AG04449 (cell line): ENCODE measurements at places on chromosomes 2 and 18.

- DNase-seq, result no peak
Observed at GRCh38 chr18:79389689-79390088, 6.0 kb upstream of the NFATC1 start.

DNA sequence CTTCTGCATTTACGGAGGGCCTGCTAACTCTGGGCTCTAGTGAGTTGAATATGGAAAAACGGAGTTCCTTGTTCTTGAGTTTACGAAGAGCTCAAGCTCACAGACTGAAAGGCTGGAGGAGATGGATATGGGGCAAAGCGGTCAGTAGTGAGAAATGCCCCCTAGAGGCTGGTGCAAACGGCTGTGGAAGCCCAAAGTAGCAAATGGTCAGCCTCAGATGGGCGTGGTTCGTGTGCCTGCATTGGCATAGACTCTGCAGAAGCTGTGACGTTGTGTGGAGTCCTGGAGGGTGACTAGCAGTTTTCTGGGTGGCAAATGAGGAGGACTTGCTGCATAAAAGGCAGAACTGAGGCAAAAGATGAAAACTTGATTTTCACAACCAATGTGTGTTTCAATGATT lies 93.6 kb upstream of the TWIST2 start:
- no peak for DNase-seq

DNA sequence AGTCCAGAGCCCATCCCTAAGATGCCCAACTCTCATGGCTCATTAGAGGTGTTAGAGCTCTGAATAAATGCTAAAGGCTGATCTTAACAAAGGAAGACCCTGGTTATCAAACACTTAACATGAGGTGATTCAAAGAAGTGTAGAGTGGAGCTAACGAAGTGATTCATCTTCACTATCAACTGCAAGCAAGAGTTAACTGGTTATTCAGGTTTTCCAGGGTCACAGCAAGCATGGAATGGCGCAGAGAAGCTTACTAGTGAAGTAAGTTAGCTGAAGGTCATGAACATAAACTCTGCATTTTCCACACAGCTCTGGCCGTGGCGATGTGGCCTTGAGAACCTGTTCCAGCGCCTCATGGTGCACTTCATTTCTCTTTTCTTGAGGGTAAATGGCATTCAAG lies 17.0 kb downstream of the RND3 start:
- no peak for DNase-seq

GRCh38 chr2:214261683-214262082 lies 149.2 kb upstream of the VWC2L start:
- no peak for DNase-seq

GRCh38 chr2:230814616-230815015 lies 50.1 kb upstream of the ITM2C start:
- no peak for DNase-seq

DNA sequence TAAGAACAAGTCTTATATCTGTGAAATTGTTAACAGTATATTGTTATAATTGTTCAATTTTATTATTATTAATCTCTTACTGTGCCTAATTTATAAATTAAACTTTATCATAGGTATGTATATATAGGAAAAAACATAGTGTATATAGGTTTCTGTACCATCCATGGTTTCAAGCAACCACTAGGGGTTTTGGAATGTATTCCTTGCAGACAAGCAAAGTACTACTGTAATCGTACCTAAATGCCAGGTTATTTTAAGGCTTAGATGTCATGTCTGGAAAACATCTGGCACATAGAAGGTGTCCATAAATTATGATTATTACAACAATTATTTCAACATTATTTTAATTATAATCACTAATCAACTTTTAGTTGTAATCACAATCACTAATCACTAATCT lies 8.4 kb downstream of the ITSN2 start:
- no peak for DNase-seq

DNA sequence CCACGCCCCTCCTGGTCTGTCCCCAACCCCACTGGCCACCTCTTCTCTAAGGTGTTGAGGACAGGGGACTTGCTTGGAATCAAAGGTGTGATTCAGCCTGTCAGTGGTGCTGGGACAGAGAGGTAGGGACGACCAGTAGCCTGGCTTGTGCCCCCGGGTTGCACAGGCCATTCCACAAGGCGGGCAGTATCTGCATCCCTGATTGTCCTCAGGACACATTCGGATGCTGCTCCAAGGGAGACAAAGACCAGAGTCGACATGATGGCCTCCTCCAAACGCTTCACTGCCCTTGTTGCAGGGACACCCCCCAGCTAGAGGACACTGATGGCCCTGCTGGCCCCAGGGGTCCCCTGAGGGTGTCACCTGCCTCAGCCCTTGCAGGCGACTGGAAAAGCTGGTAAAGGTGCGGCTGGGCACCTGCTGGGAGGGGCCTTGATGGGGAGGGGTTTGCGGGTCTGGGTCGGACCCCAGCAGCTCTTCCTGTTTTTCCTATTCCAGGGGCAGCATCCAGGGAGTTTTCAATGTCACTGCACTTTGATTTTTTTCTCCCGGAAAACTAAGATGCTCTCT lies 98.0 kb downstream of the PTGR3 start:
- DNase-seq, result no peak

GRCh38 chr2:240685771-240686371 lies 3.2 kb upstream of the AQP12B start:
- DNase-seq, result no peak

- no peak for DNase-seq
Observed at GRCh38 chr2:102193074-102193473, 6.3 kb downstream of the IL1RL2 start.

DNA sequence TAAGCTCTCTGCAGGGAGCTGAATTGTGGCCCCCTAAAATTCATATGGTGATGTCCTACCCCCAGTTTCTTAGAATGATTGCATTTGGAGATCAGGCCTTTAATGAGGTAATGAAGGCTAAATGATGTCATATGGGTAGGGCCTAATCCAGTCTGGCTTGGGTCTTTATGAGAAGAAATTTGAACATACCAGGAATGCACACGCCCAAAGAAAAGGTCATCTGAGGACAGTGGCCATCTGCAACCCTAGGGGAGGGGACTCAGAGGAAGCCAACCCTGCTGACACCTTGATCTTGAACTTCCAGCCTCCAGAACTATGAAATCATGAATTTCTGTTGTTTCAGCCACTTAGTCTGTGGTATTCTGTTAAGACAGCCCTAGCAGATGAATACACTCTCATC lies 426.7 kb downstream of the EPHA4 start:
- no peak for DNase-seq

DNA sequence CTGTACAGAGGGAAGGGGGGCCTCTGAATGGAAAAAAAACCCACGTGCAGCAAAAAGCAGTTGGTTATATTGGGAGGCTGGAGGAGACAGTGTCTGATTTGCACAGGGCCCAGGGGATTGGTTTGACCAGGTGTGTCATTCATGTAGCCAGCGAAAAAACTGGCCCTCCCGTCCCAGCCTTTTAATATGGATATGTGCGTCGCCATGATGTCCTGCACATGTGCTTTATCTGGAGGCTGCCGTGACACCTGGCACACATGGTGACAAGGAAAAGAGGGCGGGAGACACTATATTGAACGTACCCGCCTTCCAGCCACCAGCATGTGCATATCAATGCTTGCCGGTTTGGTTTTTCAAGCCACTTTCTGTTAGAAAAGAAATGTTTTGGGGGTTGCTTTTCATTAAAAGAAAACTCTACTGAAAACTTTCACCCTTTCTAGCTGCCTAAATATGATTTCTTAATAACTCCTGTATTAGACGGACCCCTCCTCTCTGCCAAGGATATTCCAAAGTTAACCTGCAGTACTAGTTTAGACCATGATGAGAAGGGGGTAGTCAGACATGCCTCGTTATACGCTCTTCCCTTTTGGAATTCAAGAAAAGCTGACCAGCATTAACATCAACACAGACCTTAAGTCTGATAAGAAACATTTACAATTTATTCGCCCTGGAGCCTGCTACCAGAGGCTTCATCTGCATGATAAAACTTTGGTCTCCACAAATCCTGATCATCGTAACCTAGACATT lies 16.2 kb downstream of the SLC25A52 start:
- DNase-seq, result no peak

- no peak for DNase-seq
Observed at GRCh38 chr2:42099438-42100173, 51.8 kb downstream of the PKDCC start.

DNA sequence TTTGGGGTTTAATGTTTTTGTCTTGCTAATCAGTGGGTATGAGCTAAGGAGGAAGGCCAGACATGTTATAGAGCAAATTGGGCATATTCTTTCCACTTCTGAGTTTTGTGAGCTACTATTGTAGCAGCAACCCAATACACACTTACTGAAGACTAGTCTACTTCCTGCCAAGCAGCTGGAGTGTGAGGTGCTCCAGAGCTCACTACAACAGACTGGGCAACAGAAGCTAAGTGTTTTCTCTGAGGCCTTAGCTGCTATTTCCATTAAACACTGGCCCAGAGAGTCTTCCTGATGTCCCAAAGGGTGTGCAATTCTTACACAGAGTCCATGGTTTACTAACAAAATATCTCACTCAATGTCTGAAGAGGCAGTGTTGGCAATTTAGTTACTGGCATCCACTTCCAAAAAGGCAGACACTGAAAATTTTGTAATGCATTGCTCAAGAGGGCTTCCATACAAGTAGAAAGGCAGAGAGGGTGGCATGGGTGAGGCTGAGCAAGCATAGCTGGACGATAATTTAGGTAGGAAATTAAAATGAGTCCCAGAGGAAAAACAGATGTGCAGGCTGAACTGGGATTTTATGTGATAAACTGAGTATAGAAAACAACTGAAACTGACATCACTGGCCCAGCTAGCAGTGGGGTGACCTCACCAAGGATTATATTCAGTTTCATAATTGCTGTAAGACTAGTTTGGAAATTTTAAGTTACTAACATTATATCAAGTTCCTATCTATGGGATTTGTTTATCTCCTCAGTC lies 68.6 kb downstream of the ZC3H6 start:
- DNase-seq, result no peak

GRCh38 chr2:231568098-231568784 lies 24.4 kb upstream of the TEX44 start:
- DNase-seq, result no peak

DNA sequence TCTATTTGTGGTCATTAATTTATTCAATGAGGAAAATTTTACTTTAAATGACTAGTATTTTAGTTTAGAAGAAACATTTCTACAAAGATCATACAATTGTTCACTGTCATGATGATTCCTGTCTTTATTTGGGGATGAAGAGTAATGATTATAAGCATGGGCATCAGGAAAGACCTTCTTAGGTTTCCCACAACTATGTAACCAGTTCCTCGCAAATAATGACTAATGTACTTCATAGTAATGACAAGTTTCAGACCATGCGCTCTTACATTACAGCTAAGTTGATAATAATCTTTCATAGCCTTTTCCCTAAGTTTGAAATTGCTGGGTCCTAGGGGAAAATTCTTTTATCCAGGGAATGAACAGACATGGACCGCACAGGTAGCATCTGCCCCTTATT lies 90.5 kb downstream of the MYO5B start:
- no peak for DNase-seq

- no peak for DNase-seq
Observed at GRCh38 chr18:79964330-79965118, at the start of gene HSBP1L1. TSS of gene HSBP1L1 (plus strand) at chr18:79964643. CDS start at chr18:79964736, 93 bp downstream.

DNA sequence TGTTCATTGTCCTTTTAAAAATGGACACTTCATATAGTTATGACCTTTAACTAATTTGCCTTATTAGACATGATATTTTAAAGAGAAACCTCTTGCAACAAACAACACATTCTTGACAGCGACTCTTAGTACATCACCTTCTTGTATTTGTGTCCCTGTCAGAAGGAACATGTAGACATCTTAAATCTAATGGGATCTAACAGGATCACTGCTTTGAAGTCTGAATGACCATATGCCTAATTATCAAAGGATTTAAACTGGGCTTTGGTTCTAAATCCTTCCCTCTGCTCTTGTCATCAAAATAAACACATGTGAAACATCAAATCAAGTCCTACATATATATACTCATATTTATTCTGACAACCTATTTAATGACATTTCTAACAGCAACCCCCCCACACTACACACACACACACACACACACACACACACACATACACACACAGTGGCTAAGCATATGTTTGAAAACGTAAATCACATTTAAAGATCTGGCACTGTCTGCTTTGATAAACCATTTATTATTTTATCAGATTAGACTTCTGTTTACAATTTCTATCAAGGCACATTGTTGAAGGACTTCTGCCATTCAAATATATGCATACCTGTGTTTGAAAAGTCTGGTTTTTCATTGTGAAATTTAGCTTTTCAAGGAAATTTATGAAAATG lies 4.2 kb downstream of the GALNT13 start:
- DNase-seq, result no peak
